ENCODE measurements at places on chromosomes 4 and X.

DNA sequence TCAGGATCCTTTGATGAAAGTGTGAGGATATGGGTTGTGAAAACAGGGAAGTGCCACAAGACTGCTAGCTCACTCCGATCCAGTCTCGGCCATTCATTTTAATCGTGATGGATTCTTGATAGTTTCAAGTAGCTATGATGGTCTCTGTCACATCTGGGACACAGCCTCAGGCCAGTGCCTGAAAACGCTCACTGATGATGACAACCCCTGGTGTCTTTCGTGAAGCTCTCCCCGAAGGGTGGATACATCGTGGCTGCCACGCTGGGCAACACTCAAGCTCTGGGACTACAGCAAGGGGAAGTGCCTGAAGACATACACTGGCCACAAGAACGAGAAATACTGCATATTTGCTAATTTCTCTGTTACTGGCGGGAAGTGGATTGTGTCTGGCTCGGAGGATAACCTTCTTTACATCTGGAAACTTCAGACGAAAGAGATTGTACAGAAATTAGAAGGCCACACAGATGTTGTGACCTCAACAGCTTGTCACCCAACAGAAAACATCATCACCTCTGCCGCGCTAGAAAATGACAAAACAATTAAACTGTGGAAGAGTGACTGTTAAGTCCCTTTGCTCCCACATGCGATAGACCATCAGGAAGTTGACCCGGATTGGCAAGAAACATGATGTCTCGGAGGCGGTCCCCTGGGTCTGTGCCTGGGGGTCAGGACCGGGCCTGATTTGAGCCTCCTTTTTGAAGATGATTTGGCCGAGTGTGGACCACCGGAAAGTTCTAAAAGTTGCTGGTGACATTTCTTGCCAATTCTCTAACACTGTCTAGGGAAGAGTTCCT lies 22.2 kb downstream of the LIAS start:
- no peak for DNase-seq

- no peak for DNase-seq
These were observed 35.9 kb downstream of the TBC1D19 start for GRCh38 chr4:26619784-26620183.

- no peak for DNase-seq
These were observed 27.2 kb upstream of the FMR1NB start for GRCh38 chrX:147953976-147954375.

GRCh38 chr4:182770259-182770995 lies 146.8 kb downstream of the DCTD start:
- no peak for DNase-seq

DNA sequence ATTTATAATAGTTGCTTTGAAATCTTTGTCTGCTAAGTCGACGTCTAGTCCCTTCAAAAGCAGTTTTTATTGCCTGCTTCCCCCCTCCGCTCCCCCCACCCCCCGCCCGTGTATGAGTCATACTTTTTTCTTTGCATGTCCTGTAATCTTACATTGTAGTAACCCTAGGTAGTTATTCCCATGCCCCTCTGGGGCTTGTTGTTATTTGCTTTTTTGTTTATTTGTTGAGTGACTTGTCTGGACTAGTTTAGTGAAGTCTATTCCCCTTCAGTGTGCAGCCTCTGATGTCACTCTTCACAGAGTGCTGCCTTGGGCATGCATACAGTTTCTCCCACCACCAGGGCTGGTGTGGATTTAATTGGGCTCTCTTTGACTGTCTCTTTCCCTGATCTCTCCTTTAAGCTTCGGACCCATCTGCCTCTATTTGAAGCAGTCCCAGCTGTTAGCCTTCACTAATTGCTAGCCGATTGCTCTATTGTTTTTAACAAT lies 86.2 kb downstream of the PPEF1 start:
- DNase-seq, result no peak

- DNase-seq, result no peak
These were observed 85.0 kb upstream of the TBC1D9 start for GRCh38 chr4:140841186-140841585.

- DNase-seq, result no peak
These were observed 80.7 kb downstream of the EVC start for GRCh38 chr4:5791654-5792053.

GRCh38 chr4:47855350-47855749 lies 17.5 kb upstream of the CORIN start:
- no peak for DNase-seq

- no peak for DNase-seq
These were observed 3.1 kb upstream of the CYSLTR1 start for GRCh38 chrX:78330540-78330939.

GRCh38 chrX:150766351-150767044 lies 73.3 kb downstream of the MTMR1 start:
- no peak for DNase-seq

GRCh38 chr4:80271801-80272200 lies 5.3 kb downstream of the FGF5 start:
- no peak for DNase-seq

DNA sequence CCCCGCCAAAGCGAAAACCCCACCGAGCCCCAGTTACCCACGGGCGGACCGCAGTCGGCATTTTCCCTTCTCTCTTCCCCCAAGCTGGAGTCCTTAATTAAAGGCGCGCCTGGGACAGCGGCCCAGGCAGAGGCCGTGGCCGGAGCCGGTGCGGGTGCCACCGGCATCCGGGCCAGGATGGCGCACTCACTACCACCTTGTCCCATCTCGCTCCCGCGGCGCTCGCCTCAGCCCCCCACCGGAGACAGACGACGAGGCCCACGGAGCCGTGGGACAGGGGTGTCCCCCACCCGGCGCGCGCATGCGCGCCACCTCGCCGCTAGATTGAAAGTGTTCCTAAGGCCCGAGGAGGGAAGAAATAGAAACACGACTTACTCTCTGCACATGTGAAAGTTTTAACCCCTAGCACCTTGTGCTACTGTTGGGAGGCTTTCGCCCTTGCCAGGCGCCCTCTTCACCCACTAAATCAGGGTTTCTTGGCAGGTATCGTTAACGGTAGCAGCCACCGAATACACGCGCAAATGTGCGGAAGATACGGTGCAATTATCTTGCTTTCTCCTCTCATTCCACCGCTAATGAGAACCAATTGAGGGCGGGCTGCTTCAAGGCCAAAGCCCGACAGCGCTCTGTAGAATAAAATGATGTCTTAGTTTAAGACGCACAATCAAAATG lies 64.3 kb upstream of the CCDC160 start:
- peak; percentile 19 for DNase-seq

DNA sequence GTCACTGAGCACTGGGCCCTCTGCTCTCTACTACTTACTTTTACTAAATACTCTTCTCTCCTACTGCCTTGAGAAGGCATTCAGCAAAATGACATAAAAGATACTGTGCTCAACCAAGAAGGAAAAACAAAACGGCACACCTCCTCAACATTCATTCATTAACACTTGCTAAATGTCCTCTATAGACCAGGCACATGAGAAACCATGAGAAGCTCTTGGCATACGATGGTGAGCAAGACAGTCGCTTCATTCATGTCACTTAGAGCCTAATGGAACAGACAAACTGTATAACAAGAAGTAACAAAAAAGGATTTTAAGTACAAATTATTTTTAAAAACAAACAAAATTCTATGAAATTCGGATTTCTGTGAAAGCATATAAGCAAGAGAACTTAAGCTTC lies 38.7 kb downstream of the COL25A1 start:
- DNase-seq, result no peak

DNA sequence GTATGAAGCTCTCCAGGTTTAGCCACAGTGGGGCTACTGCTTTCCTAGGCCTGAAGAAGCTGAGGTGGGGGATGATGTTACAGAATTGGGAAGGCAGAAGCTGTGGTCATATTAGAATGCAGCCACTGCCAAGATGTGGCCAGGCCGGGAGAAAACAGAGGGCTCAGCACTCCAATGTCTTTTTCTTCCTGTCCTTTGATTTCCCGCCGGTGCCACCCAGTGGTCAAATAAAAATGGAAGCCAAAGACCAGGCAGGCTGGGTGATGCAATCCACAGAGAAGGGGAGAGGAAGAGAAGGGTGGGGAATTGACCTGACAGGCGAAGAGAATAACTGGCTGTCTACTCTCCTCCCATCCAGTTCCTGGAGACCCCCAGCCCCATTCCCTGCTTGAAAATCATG lies 94.9 kb upstream of the SHISA3 start:
- DNase-seq, result no peak

GRCh38 chrX:15405846-15406245 lies 21.6 kb upstream of the VEGFD start:
- DNase-seq, result no peak

DNA sequence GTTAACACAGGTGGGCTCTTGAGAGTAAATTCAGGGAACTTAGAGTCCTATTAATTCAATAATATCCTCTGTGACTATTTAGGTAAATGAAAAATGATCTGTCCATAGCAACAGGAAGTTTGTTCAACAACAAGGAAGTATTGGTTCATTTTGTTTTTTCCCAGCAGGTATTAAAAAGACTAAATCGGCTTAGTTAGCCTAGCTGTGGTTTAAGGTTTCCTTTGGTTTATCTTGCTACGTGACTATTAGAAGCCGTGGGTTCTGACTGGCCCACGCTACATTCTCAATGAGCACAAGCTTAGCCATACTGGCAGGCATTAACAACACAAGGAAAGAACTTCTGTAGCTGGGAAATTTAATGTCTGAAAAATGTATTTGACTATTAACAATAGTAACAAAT lies 168.8 kb upstream of the HS3ST1 start:
- DNase-seq, result no peak

DNA sequence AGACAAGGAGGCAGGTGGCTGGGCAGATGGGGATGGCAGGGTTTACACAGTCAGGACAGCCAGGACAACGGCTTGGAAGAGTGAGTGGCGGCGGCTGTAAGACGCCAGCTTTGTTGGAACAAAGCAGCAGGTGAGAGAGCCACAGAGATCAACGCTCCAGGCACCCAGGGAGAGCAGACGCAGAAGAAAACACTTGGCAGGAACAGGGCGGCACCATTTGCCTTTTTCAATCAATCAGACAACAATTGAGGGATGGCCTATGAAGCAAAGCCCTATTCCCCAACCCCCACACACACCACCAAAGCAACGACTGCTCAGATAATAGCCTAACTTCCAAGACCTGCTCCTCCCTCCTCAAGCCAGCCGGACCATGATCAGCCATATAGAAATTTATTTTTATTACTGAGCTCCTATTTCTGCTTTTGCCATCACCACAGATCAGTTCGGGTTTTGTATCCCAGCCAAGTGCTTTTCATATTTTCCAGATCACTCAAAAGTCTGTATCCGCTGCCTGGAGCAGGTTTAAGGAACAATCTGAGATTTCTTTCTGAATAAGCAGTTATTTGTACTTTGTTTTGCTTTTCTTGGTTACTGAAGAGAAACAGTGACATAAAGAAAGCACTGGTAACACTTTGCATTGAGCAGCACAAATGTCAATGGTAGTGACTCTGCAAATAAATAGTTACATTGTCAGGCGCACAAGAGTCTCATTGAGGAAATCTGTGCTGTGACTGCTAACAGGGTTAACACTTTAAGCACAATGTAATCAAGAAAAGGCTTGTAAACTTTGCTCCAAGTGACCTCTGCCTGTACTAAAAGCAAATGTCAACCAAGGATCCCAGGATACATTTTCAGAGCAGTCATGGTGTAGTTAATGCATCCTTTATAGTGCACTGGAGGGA lies 81.8 kb upstream of the RBPJ start:
- no peak for DNase-seq

DNA sequence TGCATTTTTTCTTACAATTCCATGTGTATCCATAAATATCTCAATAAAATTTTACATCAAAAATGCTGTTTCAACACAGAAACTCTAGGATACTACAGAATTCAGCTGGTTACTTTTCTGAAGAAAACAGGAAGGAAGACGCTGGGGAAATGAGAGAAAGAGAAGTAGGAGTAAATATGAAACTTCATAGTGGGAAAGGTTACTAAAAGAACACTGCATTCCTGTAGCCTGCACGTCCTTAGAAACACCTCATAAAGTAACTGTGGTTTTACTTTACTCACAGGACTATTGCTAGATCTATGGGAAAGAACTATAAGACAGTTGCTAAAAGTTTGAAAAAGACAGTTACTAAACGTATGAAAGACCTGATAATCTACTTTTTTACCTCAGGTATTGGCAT lies 23.1 kb downstream of the ATP11C start:
- no peak for DNase-seq

DNA sequence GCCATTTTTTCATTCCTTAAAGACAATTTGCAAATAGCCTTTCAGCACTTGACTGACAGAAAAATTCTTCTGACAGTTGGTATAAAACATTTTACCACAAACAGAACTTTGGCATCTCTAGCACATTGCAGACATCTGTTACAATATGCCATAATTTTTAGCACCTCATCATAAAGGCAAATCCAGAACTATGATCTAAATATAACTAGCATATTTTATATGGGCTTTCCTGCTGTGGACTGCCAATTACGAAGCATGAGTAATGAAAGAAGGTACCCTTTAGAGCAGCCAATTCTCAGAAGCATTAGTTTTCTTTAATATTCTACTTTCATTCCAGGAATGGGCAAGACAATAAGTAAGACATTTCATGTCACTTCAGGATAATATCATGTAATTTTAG lies 647.4 kb upstream of the GALNT7 start:
- DNase-seq, result no peak

- no peak for DNase-seq
These were observed 74.5 kb upstream of the BOD1L1 start for GRCh38 chr4:13701937-13702446.

GRCh38 chr4:159520074-159520473 lies 417.2 kb downstream of the RAPGEF2 start:
- DNase-seq, result no peak

- no peak for DNase-seq
These were observed 242.5 kb upstream of the PRPS2 start for GRCh38 chrX:12548746-12549145.

DNA sequence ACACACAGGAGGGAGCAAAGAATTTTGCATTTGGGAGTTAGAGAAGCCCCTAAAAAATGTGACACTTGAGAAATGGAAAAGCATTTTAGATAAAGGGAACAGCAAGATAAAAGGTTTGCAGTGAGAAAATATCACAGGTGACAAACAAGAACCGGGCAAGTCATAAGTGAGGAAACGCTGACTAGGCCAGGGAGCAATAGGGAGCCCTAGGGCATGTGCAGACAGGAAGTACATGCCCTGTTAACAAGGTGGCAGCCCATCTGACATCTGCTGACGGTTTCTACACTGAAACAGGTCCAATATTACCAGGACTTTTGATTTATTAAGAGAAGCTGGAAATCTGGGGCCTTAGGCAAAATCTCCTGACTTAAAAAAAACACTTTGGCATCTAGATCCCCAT lies 4.0 kb upstream of the IL13RA1 start:
- no peak for DNase-seq

DNA sequence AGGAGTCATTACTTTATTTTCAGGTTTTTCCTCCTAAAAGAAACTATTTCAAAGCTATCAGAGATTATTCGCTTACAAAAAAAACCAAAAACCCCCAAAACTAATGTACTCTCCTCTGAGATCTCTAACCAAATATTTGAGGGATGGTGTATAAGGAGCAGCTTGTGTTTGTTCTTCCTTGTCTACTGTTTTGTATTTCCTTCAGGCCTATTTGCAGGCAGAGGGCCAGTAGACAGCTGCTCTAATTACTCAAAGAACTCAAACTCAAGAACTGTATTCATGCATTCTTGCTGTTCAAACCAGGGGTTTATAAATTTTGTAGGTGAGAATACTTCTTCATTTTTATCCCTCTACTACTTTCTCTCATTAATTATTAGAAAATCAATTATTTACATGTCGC lies 51.3 kb downstream of the SH3RF1 start:
- DNase-seq, result no peak
